Activated T-cell treated with anti-CD3 and anti-CD28 coated beads, Interleukin-2, amount 50 U/mL, for 24 hours (primary cell): ENCODE measurements at places on chromosomes 13 and 19.

DNA sequence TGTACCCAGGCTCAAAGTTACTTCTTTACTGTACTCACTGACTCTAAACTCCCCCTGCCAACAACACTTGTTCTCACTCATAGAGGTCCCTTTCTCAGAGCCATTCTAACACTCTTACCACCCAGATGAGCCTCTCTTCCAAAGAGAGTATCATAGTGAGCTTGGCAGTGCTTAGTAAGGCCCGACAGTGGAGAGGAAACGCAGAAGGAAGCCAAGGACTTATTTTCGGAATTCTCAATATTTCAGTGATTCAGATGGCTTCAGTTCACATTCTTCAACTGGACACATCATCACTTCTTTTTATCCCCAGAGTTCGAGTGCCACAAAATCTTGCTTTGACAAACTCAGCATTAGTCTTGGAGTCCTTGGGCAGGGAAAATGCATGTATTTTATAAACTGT, 285.9 kb downstream of the DNAJC15 start:
- DNase-seq, result no peak

DNA sequence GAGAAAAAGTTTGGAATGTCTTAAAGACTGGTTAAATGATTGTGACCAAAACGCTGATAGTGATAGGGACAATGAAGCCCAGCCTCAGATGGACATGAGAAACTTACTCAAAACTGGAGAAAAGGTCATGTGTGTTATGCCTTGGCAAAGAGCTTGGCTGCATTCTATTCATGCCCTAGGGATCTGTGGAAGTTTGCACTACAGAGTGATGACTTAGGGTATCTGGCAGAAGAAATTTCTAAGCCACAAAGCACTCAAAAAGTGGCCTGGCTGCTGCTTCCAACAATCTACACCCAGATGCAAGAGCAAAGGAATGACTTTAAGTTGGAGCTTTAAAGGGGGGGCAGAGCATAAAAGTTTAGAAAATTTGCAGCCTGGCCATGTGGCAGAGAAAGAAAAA, 521.3 kb downstream of the UQCRFS1 start:
- DNase-seq, result no peak

DNA sequence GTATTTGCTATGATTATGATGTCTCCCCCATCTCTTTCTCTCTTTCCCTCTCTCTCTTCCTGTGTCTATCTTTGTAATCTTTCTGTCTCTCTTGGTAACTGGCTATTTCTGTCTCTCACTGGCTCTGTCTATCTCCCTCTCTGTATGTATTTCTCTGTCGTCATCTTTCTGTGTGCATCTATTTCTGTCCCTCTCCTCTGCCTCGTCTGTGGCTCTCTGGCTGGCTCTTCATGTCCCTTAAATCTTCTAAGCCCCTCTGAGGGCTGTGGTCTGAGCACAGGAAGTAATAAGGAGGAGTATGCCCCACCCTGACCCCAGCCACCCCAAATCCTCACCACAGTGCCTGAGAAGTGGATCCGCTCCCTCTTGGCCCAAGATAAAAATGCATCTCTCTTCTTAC, 104.4 kb downstream of the DNAJC15 start:
- DNase-seq, result no peak

GRCh38 chr13:49058761-49059160, 83.0 kb downstream of the FNDC3A start:
- no peak for DNase-seq

DNA sequence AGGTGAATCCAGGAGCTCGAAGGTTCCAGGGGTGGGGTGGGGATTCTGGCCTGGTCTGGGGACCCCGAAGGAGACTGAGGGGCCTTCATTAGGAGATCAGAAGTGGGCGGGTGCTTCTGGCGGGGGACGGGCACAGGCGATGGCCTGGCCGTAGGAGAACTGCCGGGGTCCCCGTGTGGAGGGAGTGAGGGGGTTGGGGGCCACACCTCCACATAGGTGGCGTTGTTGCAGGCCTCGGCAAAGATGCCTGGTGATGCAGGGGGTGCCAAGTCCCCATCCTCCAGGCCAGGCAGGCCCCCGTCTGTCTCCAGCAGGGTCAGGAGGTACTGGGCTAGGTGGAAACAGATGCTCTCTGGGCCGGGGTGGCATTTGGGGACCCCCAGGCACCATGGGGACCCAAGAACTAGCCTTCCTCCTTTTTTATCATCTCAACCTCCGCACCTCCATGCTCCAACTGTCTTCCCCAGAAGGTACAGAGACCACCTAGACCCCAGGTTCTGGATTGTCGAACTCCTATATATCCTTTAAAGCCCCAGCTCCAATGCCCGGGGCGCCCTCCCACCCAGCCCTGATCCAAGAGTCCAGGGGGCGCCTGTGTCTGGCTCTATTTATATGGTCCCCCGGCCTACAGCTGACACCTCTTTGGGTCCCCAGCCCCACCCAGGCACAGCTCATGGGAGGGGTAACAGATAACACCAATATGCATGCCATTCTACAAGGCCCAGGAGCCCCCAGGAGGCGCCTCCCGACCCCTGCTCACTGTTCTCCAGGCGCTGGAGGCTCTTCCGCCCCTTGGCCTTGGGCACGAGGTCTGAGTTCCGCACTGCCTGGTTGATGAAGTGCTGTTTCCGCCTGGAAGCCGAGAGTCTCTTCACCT, 8.2 kb downstream of the RNU6-9 start:
- no peak for DNase-seq

DNA sequence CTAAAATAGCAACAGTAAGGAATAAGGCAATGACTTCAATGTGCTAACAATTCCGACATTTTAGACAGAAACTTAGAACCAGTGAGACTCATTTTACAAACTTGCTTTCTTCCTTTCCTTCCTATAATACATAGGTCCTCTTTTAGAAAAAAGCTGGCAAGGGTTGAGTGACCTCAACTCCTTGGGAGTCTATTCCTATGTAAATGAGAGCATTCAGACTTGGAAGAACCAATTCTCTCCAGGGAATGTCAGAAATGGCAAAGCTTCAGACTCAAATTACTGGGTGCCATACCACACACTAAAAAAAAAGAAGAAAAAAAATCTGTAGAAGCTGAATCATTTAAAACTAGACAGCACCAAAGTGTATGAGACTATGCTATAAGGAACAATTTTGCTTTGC, 1328.2 kb downstream of the OLFM4 start:
- DNase-seq, result no peak

DNA sequence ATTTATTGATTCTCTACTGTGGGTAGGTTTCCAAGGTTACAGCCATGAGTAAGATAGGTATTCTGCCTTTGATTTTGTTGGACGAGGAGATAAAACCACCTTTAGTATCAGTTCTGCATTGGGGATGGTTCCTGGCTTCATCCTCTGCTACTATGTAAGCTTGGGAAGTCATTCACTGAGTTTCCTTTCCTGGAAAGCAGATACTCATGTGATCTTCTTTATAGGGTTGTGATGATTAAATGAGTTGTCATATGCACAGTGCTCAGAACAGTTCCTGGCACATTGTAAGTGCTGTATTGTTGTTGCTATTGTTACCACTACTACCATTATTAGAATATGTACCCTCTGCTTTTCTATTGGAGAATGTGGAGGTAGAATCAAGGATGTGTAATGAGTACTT, 13.1 kb upstream of the WTIP start:
- no peak for DNase-seq

DNA sequence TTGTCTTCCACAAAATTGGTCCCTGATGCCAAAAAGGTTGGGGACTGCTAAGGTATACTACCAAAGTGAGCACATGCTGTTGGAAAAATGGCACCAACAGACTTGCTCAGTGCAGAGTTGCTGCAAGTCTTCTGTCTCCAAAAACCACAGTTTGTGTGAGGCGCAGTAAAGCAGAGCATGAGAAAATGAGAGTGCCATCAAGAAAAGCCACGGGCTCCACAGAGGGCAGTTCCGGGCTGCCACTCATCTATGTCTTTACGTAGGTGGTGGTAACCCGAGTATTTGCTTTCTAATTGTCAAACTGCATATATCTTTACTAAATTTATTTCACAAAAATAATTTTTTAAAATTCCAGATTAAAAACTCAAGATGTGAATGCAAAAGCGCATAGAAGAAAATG, 123.8 kb downstream of the RNF17 start:
- no peak for DNase-seq

- no peak for DNase-seq
These were observed 25.7 kb upstream of the SLC7A1 start for GRCh38 chr13:29621051-29621800.

DNA sequence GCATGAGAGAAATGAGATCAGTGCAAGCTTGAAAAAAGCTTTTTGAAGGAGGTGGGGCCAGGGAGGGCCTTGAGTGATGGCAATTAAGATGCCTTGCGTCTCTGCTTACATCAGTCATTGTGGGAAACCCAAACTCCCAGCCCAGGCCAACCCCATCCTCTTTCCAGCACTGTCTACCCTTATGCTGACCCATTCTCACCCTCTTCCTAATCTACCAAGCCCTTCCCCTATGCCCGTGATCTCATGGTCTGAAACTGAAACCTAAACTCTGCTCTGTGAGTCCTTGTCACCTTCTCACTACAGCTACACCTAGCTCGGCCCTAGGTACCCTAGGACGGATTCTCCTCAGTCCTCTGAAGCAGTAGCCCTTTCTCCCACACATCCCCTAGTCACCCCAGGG, 36.0 kb upstream of the SERP2 start:
- no peak for DNase-seq

- DNase-seq, result no peak
These were observed 30.6 kb downstream of the TMEM161A start for GRCh38 chr19:19107654-19108053.

- DNase-seq, result no peak
These were observed 91.5 kb upstream of the FRY start for GRCh38 chr13:31940076-31940475.

DNA sequence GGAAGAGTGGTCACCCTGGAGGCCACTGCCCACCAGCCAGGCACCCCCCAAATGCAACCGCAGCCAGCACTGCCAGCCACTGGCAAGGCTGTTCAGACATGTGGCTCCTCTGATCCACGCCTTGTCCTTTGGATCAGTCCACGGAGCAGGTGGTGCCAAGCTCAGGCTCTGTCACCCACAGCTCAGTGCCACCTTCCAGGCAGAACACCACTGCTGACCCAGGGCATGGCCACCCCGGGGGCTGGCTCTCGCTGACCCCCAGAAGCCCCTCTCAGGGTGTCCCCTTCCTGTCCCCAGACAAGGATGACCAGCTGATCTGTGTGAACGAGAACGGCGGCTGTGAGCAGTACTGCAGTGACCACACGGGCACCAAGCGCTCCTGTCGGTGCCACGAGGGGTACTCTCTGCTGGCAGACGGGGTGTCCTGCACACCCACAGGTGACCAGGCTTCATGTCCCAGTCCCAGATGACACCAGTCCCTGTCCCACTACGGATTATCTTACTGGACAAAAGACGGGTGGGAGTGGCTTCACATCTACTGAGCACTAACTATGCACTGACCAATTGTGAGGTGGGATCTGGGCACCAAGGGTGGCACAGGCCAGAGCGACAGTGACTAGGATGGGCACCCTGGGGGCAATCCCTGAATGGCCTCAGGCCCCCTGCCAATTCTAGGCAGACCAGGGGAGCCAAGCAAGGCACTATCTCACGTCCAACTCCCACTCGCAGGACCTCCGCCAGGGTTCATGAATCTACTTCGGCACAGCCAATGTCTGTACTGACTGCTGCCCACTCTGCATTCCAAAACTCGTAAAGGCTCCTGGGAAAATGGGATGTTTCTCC, 7.0 kb upstream of the F10 start:
- peak; percentile 21 for DNase-seq

DNA sequence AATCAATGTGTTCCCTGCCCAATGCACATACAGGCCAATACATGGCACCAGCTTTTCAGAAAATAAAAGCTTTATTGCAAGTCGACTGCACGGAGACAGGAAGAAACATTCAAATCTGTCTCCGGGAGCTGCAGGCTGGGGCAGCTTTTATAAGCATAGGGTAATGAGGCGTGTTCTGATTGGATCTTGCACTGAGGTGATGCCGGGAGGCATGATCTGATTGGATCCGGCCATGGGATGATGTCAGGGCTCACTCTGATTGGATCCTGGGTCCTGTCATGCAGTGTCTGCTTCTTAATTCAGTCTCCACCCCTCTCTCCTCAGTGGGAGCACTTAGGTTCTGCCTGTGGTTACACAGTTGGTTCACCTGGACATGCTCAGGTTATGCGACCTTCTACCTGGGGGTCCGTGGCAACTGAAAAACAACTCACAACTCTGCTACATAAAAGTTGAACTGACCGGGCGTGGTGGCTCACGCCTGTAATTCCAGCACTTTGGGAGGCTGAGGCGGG, 11.8 kb upstream of the FBN3 start:
- no peak for DNase-seq

- no peak for DNase-seq
These were observed 24.7 kb downstream of the WDFY2 start for GRCh38 chr13:51608857-51609406.

GRCh38 chr13:88464851-88465250, 793.7 kb downstream of the SLITRK5 start:
- no peak for DNase-seq

DNA sequence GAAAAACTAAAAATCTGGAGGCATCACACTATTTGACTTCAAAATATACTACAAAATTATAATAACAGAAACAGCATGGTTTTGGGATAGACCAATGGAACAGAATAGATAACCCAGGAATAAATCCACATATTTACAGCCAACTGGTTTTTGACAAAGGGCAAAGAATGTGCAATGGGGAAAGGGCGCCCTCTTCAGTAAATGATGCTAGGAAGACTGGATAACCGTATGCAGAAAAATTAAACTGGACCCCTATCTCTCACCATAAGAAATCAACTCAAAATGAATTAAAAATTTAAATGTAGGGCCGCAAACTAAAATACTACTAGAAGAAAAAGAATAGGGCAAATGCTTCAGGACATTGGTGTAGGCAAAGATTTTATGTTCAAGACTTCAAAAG, 440.5 kb upstream of the SGCG start:
- no peak for DNase-seq

DNA sequence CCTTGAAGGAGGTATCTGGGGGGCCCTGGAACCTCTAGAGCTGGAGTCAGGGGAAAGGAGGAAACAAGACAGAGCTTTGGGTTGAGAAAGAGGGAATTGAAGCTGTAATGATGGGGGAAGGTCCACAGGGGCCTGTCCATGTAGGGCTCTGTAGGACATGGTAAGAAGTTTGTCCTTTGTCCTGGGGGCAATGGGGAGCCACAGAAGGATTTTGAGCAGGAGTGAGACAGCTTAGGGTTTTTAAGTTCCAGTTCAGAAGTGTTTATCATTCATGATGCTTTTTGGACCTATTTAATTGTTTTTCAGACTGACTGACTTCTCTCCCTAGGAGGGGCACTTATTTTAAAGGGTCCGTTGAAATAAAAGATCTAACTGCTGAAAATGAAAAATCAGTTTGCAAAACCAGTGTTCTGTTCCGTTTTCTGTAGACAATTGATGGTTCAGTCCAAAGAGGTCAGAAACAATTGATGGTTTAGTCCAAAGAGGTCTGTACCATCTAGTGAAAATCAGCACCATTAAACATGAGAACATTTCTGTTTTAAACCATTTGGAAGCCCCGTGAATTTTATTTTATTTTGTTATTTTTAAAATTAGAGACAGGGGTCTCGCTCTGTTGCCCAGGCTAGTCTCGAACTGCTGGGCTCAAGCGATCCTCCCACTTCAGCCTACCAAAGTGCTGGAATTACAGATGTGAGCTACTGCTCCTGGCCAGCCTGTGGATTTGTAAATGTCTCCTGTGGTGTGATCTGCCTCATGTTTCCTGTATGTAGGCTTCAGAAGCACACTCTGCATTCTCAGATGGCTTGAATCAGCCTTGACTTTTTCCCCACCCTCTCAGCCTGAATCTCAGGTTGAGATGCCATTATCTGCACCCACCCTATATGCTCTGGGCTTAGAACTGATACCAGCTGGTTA, 8.4 kb downstream of the PLD3 start:
- no peak for DNase-seq
